ENCODE measurements at places on chromosomes 6 and 20. TPM values are rescaled to one million over a fixed set of nuclear protein-coding genes. Genes with fewer than 3 reads are reported as not detected.

HLA-A gene
- 48.5 TPM for total RNA-seq

SLC22A7 gene
- total RNA-seq, result 1.9 TPM

ECT2L gene
- total RNA-seq, result 0.31 TPM

PTK6 gene
- not detected for total RNA-seq

PROKR2 gene
- total RNA-seq, result 44.8 TPM

MYB gene
- 5.6 TPM for total RNA-seq

AGER gene
- 0.63 TPM for total RNA-seq

HRH3 gene
- total RNA-seq, result 0.31 TPM

SAMHD1 gene
- total RNA-seq, result 38.8 TPM

UBD gene
- total RNA-seq, result not detected

CD24 gene
- total RNA-seq, result 943 TPM

ZBP1 gene
- not detected for total RNA-seq

THBS2 gene
- total RNA-seq, result 8.5 TPM

OR2H1 gene
- total RNA-seq, result not detected

NELFCD gene
- total RNA-seq, result 69.8 TPM

CFAP61 gene
- 3.1 TPM for total RNA-seq

NRSN1 gene
- 31.6 TPM for total RNA-seq

MTFR2 gene
- total RNA-seq, result 0.94 TPM

MDC1 gene
- 9.4 TPM for total RNA-seq

TMEM217 gene
- not detected for total RNA-seq

ELOVL4 gene
- total RNA-seq, result 29.1 TPM

RIPPLY2 gene
- total RNA-seq, result 11.3 TPM

CCR6 gene
- not detected for total RNA-seq

ZBTB12 gene
- total RNA-seq, result 31.0 TPM

TBXT gene
- not detected for total RNA-seq

HAO1 gene
- total RNA-seq, result not detected

ADGRB3 gene
- 165 TPM for total RNA-seq

WFDC12 gene
- not detected for total RNA-seq

SLC44A4 gene
- total RNA-seq, result not detected

Data from parietal lobe (tissue), 2 donors.